Right cardiac atrium (tissue), 5 donors: ENCODE measurements at places on chromosomes 1 and 21. TPM values are rescaled to one million over a fixed set of nuclear protein-coding genes. Genes with fewer than 3 reads are reported as not detected.

Gene LMOD1
- total RNA-seq, result 40.3 TPM

Gene OR2L13
- total RNA-seq, result not detected

Gene KLHDC9
- 3.8 TPM for total RNA-seq

Gene ASCL5
- total RNA-seq, result not detected

Gene DUSP23
- total RNA-seq, result 24.2 TPM

Gene CSF3R
- 6.7 TPM for total RNA-seq

Gene ZMYM1
- total RNA-seq, result 8.3 TPM

Gene OR2AK2
- not detected for total RNA-seq

Gene ALX3
- not detected for total RNA-seq

Gene ATG4C
- total RNA-seq, result 11.1 TPM

Gene NMNAT1
- 15.5 TPM for total RNA-seq

Gene SHE
- total RNA-seq, result 23.8 TPM

Gene CRP
- total RNA-seq, result not detected

Gene SETD4
- 13.2 TPM for total RNA-seq
